ENCODE measurements at places on chromosomes 6 and 20.

DNA sequence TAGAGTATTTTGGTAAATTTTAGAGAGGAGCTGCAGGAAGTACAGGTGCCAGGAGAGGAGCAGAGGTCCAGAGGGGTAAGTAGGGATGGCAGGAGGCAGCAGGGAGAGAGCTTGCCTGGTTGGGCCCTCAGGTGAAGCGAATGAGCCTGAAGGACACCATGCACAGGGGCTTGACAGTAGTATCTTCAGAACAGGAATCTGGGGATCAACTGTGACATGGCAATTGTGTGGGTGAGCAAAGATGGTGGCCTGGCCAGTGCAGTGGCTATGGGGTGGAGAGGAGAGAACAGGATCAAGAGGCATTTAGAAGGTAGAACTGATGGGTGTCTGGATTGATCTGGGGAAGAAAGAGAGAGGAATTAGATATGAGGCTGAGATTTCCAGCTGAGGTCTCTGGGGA, 68.7 kb upstream of the RNF24 start:
- DNase-seq: no peak

- no peak for DNase-seq
These were observed 124.5 kb downstream of the TAF4 start for GRCh38 chr20:61940976-61941720.

- DNase-seq: no peak
These were observed 98.2 kb downstream of the QRSL1 start for GRCh38 chr6:106727480-106728149.

- no peak for DNase-seq
These were observed 24.1 kb downstream of the MOCS1 start for GRCh38 chr6:39910164-39910563.

- peak; percentile 89 for DNase-seq
These were observed 12.5 kb upstream of the PANK2 start for GRCh38 chr20:3876676-3877075.
